Activated T-cell treated with anti-CD3 and anti-CD28 coated beads, Interleukin-2, amount 50 U/mL, for 48 hours (primary cell): ENCODE measurements at places on chromosomes 7 and 10.

GRCh38 chr7:57424515-57425238, 25.3 kb upstream of the ZNF716 start:
- DNase-seq, result no peak

GRCh38 chr7:101436857-101437576, 74.3 kb downstream of the COL26A1 start:
- peak; percentile 25 for DNase-seq

DNA sequence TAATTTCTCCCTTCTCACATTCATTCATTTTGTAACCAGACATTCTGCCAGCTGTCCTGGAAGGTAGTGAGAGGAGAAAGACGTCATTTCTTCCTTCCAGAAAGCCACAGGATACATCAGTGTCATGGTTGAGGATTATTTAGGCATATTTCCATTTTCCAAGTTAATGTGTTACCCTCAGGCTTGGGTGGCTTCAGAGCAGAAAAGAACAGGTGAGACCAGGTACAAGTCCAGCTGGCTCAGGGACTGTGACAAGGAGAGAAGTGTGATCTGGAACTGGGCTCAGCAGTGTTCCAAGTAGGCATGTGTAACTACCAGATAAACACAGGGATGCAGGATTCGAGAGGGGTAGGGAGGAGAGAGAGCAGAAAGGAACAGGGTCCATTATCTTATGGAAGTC, 386.9 kb downstream of the GALNT17 start:
- DNase-seq, result no peak

DNA sequence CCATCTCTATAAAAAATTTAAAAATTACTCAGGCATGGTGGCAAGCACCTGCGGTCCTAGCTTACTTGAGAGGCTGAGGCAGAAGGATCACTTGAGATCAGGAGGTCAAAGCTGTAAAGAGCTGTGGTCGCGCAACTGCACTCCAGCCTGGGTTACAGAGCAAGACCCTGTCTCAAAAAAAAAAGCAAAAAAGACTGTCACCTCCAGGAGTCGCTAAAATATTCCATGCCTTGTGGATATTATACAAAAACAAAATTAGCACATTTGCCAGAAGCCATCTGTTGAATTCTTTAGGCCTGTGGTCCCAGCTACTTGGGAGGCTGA, 87.0 kb upstream of the SDK1 start:
- DNase-seq, result no peak

GRCh38 chr7:48041653-48041970, 6.3 kb downstream of the C7orf57 start:
- no peak for DNase-seq

DNA sequence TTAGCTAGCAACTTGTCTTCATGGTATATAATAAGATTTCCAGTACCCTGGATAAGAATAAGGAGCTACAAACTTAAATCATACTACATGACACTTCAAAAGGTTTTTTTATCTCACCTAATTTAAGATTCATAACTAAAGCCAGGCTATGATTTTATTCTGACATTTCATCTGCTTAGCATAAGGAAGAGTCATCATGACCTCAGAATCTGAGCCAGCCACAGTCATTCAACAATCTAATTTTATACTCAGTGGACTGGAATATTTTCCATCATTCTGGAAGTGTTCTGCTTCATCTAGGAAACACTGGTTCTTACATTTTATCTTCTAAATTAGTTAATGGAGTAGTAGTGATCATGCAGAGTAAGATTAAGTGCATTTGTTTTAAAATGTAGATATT, 102.1 kb upstream of the KCND2 start:
- DNase-seq, result no peak
